Activated CD4-positive, alpha-beta T cell treated with anti-CD3 and anti-CD28 coated beads, Interleukin-2, Interleukin-6, amounts not matched to agents 100 ng/mL and 50 ng/mL, durations not matched to agents 16 hours and 8 hours (primary cell): ENCODE measurements at places on chromosomes 11 and 22.

GRCh38 chr11:72600557-72600956, 73.7 kb downstream of the PDE2A start:
- DNase-seq = no peak

- DNase-seq = peak; percentile 42
These were observed 1.6 kb downstream of the NR1H3 start for GRCh38 chr11:47259232-47259977.

- DNase-seq = no peak
These were observed 22.5 kb downstream of the IFITM10 start for GRCh38 chr11:1727861-1728260.

- no peak for DNase-seq
These were observed 59.3 kb downstream of the C11orf58 start for GRCh38 chr11:16797776-16798175.

GRCh38 chr22:25833676-25834075, 91.7 kb downstream of the MYO18B start:
- no peak for DNase-seq

DNA sequence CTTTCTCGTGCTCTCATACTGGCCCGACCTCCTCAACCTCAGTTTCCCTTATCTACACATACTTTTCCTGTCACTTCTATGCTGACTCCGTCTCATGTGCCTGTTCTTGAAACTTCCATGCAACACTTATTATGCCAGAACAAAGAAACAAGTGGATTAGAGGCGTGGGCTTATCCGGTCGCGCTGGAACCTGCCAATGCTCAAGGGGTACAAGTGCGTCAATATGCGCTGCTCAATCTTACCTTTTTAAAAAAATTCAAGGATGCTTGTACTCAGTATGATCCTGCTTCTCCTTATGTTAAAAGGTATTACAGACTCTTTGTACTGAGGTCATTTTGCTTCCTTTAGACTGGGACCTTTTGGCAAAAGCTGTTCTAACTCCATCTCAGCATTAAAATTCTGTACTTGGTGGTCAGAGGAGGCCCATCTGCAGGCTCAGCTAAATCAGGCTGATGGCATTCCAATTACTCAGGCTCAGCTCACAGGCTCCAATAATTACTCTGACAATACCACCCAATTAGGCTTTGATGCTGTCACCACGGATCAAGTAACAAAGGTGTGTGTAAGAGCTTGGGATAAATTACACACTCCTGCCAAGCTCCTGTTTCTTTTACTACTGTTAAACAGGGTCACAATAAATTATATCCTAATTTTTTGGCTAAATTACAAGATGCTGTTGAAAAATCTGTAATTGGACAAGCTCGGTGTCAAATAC, 26.3 kb upstream of the ALDH3B2 start:
- no peak for DNase-seq

GRCh38 chr22:39405346-39406085, 5.9 kb downstream of the TAB1 start:
- no peak for DNase-seq

- no peak for DNase-seq
These were observed 2.4 kb downstream of the ALX4 start for GRCh38 chr11:44307340-44308099.

DNA sequence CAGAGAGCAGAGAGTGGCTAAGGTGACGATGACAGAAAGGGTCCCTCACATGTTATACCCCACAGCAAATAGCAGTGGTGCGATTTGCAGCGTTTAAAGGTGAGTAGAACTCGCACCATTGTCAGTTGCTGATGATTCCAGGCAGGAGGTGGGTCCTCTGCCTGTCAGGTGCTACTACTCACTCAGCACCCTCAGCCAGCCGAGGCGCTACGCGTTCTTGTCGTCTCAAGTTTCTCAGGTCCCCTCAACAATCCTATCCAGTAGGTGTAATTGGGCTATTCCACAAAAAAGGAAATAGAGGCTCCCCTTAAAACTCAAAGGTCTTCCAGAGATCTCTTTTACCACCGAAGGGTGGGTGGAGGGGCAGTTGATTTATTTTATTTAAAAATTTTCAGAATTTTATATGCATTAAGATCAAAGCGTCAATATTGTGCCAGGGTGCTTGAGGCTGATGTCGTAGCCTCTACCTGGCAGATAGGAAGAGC, 18.3 kb downstream of the ELF5 start:
- no peak for DNase-seq

DNA sequence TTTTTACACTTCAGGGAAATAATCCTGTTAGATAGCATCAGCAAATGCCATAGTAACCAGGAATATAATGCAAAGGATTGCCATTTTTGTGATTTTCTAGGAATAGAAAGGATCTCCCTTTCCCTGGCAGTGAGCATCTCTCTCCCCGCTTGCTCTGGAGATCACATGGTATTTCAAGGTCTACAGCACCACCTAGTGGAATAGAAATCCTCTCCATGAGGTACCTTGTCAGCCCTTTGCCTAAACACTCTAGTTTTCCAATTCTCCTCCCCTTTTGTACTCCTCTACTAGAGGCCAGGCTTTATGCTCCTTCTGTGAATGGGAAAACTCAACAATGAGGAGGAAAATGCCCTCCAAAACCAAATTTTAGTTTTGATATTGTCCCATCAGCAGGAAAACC, 78.4 kb downstream of the XRRA1 start:
- peak; percentile 53 for DNase-seq

DNA sequence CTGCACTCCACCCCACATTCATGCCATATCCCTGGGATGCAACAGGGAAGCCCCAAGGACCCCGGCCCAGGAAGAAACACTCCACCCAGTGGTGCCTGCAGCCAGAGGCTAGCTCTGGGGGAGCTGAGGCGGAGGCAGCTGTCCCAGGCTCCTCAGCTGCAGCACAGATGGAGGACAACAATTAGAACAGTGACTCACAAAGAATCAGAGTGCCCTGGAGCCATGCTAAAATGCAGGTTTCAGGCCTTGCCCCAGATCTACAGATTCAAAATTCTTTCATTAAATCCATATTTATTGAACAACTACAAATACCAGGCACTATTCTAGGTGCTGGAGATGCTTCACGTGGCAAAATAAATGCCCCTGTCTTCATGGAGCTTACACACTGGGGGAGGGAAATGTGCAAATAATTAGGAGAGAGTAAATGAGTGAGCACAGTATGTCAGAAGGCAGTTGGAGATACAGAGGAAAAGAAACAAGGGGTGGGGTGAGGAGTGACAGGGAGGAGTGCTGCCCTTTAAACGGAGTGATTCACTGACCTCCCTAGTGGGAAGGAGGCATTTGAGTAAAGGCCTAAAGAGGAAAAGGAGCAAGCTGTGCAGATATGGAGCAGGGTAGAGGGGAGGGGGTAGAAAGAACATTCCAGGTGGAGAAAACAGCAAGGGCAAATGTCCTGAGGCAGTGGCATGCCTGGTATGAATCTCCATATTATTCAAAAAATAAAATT, 73.3 kb upstream of the CSNK2A3 start:
- DNase-seq = no peak

GRCh38 chr11:112229746-112230433, 3.7 kb downstream of the PTS start:
- no peak for DNase-seq

DNA sequence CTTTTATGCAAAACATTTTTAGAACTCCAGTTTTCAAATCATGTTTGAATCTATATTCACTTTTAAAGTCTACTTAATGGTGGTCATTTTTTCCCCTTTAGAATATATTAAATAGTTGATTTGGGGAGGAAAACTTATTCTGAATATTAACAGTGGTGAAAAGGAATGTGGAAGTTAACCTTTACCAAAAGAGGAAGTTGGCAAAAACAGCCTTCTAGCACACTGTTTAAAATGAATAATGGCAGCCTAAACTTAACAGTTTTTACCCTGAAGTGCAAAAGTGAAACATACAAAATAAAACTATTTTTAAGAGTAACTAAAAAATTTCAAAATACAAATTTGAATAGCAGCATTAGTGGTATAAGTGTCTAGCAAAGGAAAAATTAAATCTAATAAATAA, 86.4 kb downstream of the GRK3 start:
- DNase-seq = no peak

DNA sequence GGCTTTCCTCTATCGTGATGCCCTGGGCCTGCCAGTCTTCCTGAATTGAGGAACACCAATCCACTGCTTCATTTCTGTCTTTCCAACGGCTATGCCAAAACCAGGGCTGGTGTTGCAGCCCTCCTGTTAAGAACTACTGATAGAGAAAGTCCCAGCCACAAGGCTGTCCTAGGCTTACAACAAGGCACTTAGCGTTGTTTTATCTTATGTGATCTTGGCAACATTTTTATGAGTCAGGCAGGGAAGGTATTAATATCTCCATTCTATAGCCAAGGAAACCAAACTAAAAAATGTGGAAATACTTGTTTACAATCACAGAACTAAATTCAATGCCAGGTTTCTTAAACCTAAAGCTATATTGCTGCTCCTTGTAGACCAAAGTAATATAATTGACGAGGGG, 89.9 kb upstream of the AMOTL1 start:
- no peak for DNase-seq

- no peak for DNase-seq
These were observed 559.1 kb downstream of the FAM181B start for GRCh38 chr11:82174610-82175009.

DNA sequence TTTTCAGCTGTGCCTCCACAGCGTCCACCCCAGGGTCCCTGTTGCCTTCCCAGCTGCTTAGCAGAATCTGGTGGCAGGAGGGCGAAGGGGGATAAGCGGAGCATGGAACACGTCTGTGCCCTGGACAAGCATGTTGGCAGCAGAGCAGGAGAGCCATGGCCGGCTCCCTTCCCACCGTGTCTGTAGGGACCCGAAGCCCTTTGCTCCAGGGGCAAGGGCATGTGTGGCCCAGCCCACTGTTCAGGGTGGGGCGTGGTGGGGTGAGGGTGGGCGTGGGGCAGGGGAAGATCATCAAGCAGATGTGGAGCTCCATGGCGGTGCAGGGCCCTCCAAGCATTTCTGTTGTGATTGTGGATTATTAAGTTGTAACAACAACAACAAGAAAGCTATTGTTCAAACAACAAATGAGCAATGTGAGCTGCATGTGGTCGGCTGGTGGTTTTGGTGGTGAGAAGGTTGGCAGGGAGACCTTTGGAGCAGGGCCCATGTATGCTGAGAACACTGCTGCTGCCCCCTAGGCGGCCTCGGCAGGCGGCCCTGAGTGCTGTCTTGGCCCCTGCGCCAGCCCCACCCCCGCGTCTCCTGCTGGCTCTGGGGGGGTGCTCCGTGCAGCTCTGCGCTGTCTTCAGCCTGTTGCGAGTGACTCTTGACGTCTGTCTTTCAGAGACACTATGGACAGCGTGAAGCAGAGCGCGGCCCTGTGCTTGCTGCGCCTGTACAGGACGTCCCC, 50.9 kb downstream of the AP2A2 start:
- peak; percentile 31 for DNase-seq

DNA sequence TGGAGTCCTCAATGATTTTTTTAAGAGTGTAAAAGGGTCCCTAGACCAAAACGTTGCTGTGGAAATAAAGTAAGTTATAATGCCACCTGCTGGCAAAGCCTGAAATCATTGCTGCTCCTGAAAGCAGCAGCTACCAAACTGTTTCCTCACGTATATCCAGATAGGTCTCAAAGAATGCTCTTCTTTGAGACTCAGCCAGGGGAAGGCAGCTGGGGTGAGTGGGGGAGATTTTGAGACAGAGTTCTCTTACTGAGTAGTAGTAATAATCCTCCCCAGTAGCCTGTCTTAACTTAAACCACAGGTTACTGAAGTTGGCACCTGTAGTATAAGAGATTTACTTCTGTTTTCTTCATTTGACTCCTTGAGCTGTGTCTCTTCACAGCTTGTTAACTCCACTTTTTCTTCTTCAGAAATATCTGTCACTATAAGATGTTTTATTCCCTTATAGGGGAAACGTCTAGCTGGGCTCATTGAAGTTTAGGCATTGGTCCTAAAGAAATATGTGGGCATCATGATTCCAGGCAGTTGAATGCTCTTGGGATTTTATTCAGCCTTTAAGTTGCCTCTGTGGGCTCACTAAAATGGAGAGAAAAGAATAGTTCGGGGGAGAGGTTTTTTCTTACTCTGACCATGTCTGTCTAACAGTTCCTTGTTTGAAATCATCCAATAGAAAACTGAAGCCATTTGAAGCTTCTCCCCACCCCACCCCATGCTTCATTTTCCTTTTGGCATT, 77.9 kb downstream of the BTBD10 start:
- peak; percentile 32 for DNase-seq

DNA sequence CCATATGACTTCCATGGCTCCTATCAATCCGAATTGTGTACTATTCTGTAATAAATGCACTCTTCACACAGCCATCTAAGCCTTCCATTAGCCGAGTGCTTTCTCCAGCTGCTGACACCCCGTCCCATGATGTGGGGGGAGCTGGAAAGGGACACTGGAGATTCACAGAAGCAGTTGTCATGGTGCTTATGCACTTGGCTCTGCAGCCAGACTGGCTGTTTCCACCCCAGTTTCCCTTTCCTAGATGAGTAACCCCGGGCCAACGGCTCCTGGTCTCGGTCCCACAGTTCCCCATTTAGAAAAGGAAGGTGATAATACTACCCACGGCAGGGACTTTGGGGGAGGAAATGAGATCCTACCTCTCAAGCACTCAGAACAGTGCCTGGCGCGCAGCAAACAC, 244.9 kb upstream of the SYN3 start:
- DNase-seq = no peak

- no peak for DNase-seq
These were observed 55.5 kb downstream of the CSNK2A3 start for GRCh38 chr11:11297578-11297977.

GRCh38 chr22:31490496-31490925, 869 bp upstream of the EIF4ENIF1 start:
- DNase-seq = peak; percentile 75

DNA sequence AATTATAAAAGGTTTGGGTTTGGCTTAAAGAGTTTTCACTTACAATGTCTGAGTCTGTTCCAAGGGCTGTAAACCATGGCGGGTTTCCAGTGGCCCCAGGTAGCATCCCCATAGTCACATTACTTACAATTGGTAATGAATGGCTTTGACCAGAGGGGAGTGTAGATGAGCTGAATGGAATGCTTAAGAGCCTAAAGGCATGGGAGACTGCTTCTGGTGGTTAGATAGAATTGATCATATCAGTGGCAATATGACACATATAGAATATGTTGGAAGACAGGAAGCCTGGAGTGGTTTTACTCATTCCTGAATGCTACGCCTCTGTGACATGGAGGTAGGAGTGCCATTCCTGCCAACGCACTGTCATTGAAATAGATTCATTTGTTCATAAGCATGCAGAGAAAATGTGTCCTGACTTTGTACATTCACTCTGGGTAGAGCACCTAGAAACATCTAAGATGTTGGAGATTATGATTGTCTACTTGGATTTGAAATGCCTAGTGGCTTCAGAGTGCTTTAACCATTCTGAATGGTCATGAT, 183.3 kb downstream of the BLID start:
- DNase-seq = no peak

DNA sequence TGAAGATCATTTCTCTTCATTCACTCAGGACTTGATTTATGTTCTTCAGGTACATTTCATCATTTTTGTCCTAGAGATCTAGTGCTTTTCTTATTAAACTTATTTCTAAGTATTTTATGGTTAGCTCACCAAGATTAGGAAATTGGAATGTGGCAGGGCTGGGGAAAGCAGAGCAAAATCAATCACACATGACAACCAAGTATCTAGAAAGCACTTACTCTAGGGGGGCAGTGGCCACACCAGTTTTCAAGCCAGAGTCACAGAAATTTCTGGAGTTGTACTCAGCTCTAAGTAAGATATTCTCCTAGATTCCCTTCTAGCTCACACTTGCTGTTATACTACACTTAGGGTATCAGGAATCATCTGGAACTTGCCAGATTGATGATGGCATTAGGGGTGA, 33.3 kb upstream of the MYEOV start:
- DNase-seq = no peak

- no peak for DNase-seq
These were observed 132.6 kb upstream of the HSD17B12 start for GRCh38 chr11:43547889-43548381.
